Stimulated activated CD8-positive, alpha-beta memory T cell treated with anti-CD3 and anti-CD28 coated beads, Interleukin-12 subunit alpha, Interleukin-12 subunit beta, amount 100 ng/mL, for 4 hours (primary cell): ENCODE measurements at places on chromosomes 6 and 20.

GRCh38 chr20:24379484-24379927 is 89.9 kb upstream of the SYNDIG1 start:
- no peak for DNase-seq

- no peak for DNase-seq
These were observed 381 bp upstream of the PEX7 start for GRCh38 chr6:136822046-136822375.

- DNase-seq: no peak
These were observed 406.8 kb upstream of the SULF2 start for GRCh38 chr20:48192109-48192508.

- DNase-seq: no peak
These were observed 33.9 kb downstream of the SLC17A4 start for GRCh38 chr6:25788305-25788922.

GRCh38 chr20:23163562-23163961 is 77.4 kb upstream of the CD93 start:
- DNase-seq: no peak

DNA sequence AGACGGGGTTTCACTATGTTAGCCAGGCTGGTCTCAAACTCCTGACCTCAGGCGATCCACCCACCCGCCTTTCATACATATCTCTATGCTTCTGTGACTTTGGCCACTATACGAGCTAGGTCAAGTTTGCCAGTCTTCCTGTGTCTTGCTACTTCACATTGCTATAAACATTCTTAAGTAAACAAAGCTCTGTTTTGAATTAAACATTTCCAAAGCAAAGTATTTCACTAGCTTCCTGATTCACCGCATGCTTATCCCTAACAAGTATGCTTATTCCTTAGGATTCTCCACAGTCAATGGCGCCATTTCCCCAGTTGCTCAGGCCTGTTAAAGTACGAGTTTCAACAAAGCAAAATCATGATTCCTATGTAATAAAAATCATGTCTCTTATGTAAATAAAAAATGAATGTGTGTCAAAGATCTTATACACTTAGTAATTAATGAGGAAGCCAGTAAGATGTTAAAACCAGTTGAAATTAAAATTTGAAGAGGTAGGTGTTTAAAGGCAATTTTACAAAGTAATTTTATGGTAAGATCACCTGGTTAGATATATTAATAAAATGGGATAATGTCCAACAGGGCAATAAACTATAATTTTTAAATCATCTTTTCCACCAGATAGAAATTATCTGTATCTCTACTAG is 88.5 kb downstream of the PRKN start:
- DNase-seq: no peak

DNA sequence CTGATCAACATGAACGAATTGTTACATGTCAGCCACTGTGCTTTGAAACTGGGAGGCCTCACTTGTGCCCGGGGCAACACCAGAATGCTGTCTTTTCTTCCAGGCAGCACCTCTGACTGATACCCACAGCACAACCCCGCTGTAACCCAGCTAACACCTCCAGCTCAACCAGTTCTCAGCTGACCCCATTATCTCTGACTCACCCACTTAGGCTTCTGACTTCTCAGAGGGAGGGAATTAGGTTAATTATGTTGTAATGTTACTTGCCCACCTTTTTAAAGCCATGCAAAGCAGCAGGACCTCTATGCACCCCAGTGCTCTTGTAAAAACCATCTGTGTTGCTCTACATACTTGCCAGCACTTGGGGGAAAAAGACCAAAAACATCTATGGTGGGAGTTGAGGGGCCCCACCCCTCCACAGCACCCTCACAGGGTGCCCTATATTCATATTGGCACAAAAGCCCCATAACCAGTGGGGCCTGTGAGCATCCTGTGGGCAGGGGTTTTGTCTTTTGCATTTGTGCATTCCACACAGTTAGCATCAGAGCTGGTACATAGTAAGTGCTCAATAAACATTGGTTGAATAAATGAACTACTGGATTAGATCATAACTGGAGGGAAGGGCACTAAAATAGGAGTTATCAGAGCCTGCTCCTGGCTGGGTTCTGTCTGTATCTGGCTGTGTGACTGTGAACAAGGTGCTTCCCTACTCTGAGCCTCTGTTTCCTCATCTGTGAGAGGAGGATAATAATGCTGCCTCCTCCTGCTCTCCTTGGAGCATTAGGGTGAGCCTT is 22.3 kb downstream of the BNIP5 start:
- no peak for DNase-seq

DNA sequence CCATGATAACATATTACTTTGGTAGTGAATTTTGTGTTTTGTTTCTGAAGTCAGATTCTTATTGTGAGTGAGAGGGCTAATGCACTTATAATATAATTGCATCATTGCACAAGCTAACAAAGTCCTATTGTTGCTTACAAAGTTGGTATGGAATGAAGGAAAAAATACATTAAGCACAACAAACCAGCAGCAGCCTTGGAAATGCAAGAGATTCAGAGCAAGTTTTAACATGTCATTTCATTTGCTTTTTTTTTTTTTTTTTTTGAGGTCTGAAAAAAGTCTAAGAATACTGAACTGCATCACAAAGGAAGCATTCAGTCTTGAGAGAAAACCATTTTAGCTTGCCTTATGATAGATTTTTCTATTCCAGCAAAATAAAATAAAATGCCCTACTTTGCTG is 57.6 kb downstream of the PLCB4 start:
- DNase-seq: no peak

DNA sequence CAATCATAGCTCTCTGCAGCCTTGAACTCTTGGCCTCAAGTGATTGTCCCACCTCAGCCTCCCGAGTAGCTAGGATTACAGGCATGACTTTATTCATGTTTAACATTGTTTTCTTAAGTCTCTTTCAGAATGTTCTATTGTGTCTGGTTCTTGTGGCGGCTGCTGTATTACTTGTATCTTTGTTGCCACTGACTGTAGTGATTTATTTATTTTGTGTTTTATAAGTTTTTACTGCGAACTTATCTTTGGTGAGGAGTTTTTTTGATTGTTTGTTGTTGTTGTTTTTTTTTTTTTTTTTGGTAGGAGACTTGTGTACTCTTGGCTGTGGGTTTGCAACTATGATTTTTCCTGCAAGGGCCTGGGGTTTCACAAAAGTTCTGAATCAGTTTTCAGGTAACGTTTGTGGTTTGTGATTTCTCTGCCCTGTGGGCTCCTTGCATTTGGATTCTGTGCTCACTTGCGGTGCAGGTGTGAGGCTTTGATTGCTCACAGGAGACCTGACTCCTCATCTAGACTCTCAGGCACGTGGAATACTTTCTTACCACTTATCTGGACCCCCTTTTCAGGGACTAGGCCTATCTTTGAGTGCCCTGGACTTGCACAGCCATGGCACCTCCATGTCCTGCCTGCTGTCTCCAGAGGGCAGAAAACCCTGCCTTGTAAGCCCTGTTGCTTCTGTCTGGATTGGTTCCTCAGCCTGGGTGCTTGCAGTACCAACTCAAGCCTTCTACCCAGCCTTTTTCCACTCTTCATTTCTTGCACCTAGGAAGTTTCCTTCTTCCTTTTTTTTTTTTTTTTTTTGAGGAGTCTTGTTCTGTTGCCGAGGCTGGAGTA is 25.2 kb downstream of the KIF25 start:
- no peak for DNase-seq

- no peak for DNase-seq
These were observed 3.8 kb downstream of the APCDD1L start for GRCh38 chr20:58511364-58511763.

DNA sequence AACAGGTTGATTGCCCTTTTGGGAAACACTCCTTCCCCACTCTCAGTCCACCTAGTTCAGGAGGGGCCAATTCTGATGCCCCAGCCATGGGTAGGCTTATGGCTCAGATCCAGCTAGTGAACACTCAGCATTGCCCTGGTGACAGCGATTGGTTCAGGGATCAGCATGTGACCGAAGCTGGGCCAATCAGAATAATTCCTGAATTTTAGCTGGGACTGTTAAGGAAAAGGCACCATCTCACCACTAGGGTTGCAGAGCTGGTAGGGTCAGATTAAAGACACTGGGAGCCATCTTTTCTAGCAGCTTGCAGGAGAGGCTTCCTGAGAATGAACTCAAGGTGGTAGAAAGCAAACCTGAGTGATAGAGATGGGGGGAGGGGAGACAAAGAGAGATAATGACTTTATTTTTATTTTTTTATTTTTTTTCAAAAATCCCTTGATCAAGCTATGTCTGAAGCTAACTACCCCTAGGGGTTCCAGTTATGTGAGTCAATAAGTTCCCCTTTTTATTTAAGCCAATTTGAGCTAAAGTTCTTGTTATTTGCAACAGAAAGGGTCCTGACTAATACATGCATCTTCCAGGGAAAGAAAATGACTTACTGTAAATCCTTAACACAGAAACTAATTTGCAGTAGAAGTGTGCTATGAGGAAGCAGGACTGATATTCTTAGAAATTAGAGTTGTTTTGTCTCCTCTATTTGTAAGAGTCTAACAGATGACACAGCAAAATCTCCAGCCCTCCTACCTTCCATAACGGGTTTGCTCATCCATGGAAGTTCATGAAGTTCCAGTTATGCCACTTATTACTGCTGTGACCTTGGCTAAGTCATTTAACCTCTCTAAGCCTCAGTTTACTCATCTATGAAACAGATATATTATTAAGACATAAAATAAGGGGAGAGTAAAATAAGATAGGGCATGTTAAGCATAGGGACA is 44.7 kb downstream of the EYA2 start:
- no peak for DNase-seq

DNA sequence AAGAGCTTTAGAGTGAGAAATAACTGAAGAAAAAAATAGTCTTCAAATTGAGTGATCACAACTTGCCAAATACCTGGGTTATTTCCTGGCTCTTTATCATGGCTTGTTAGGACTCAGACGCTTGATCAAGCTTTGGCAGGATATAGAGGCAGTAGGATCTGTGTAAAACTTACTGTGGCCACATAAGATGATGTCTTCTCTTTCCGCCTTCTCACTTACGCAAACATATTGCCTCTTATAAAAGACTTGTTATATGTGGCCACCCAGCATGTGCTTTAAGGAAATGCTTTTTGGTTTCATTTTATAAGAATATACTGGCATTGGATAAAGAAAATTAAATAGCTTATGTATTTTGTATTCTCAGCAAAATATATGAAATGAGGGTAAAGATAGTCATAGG is 101.8 kb upstream of the AKIRIN2 start:
- no peak for DNase-seq

- DNase-seq: no peak
These were observed 299.3 kb upstream of the ZFP64 start for GRCh38 chr20:52490711-52491430.

DNA sequence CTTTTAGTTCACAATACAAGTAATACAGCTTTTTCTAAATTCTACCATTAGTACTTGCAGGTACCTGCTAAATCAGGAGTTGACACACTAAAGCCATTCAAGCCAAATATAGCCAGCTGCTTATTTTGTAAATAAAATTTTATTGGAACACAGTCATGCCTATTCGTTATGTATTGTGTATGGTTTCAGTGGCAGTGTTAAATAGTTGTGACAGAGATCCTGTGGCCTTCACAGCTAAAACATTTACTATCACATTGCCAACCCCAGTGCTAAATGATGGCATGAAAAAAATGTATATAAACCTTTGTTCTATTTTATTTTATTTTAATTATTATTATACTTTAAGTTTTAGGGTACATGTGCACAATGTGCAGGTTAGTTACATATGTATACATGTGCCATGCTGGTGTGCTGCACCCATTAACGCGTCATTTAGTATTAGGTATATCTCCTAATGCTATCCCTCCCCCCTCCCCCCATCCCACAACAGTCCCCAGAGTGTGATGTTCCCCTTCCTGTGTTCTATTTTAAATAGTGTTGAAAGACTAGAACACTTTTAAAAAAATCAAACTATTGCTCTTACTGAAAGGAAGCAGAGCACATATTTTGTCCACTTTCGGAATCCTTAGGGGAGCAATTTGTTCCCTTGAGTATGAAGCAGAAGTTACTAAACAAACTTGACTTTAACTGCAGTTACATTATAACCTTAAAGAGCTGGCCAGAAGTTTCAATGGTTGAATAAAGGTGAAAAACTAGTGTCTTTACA is 115.7 kb downstream of the PRIM2 start:
- no peak for DNase-seq

GRCh38 chr6:14113976-14114375 is 3.6 kb upstream of the CD83 start:
- DNase-seq: no peak

- DNase-seq: no peak
These were observed 25.5 kb downstream of the NPEPL1 start for GRCh38 chr20:58718121-58718563.

DNA sequence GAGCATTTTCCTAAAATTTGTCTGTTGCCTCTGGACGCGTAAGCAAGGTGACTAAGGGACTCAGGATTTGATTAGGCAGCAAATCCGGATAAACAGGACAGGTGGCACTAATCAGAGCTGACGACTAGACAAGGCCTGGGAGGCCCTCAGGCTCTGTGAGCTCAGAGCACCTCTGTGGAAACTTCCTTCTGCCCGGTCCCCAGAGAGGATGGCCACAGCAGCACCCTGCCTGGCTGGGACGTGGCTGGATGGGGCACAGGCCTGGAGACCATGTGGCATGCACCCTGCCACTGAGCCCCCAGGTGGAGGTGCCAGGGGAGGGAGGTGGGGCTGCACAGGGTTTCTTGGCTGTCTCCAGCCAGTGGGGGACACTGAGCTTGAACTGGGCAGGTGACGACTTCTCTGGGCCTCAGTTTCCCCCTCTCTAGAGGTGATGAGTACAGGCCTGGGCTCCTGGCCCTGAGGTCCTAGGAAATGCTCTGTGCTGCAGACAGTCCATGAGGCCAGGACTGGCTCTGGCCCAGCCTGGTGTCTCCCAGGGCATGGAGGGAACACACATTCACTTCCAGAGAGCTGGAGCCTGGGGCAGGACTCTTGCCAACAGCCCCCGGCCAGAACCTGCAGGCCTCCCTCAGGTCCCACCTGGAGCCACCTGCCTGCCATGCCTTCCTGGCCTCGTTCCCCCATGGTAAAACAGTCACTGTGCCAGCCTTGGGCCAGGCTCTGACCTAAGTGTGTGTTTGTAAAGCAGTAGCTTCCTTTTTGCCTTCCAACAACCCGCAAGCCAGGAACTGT is 39.6 kb upstream of the STX16 start:
- no peak for DNase-seq

DNA sequence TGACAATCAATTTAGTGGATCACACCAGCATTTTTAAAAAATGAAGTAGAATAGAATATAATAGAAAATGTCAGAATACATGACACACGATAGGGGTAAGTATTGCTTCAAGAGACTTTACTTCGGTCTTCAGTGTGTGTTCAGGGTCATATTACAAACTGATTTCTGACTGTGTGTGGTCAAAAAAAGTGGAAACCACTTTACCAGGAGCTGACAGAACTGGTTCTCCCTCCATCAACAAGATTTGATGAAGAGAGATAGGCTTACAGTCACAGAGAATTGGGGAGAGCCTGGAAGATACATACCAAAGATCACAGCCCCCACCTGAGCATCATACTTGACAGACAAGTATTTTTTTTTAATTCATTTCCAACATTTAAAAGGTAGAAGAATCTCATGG is 21.7 kb downstream of the ARMC2 start:
- DNase-seq: no peak
